Stimulated activated CD8-positive, alpha-beta memory T cell treated with anti-CD3 and anti-CD28 coated beads, Interleukin-4, amount 100 ng/mL, for 1 hour (primary cell): ENCODE measurements at places on chromosomes 6 and 20.

GRCh38 chr20:48772183-48772976, 55.4 kb downstream of the PREX1 start:
- DNase-seq, result no peak

DNA sequence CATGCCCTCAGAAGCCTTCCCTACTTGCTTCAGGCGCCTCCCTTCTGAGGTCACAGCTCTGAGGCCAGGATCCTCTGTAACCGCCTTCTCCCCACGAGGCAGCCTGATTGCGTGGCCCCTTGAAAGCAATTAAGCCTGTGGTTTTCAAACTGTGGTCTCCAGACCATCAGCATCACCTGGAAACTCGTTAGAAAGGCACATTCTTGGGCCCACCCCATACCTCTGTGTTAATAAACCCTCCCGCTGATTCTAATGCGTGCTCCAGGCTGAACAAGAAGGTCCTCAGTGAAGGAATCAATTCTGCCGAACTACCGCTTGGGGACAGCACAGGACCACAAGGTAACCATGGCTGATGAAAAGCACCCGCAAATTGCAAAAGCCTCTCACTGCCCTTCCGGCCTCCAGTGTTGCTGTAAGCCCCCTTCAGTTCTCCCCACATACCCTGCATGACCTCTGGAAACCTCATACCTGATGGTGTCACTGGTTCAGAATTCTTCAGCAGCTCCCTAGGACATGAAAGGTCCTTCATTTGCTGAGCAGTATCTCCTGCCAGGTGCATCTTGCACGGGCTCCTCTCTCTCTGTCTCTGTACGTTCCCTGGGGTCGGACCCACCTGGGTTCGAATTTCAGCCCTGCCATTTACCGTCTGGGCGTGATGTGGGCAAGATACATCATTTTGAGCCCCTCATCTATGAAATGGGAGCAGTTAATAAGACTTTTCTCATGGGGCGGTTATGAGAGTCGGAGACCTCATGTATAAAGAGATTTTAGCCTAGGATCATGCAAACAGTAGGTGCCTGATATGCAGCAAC, 93.3 kb upstream of the RNF24 start:
- peak; percentile 29 for DNase-seq

DNA sequence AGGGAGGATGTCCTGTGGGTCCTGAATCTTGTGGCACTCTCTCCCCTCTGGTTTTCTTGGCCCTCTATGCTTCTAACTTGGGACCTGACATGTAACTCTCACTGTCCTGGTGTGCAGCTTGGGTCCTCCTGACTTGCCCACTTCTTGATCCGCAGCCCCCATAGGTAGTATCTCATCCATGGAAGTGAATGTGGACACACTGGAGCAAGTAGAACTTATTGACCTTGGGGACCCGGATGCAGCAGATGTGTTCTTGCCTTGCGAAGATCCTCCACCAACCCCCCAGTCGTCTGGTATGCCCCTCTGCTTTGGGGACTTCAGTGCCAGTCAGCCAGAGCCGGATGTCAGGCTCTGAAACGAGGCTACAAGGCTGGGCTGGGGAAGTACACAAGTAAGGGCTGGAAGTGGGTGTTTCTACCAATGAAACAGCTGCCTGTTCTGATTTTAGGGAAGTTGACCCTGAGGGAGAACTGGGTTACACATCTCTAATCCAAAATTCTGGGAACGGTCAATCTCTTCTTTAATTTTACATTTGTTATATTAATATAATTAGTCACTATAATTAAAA, 641 bp downstream of the DBNDD2 start:
- no peak for DNase-seq

- DNase-seq, result no peak
Observed at GRCh38 chr6:119158057-119158848, 79.8 kb upstream of the FAM184A start.

DNA sequence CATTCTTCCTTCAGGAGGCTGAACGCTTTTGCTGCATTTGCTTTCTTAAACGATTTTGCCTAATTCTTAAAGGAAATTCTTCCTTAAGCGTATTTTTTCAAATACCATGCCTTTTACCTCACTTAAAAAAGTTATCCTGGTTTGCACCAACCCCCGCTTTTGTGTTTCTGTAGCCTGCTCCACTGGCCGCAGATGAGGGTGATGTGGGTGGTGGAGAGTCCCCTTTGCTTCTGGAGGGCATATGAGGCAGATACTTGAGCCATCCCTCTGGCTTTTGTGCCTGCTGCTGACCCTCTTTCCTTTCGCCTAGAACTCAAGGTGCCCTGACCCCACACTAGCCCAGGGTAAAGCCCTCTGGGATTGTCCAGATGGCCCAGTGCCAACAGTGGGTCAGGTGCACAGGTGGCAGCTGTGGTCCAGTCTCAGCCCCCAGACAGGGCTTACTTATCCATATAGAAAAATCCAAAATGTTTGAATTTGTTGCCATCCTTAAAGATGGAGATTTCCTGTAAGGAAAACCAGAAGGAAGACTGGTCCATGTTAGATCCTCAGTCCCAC, 43.9 kb downstream of the SPATA2 start:
- DNase-seq, result no peak

DNA sequence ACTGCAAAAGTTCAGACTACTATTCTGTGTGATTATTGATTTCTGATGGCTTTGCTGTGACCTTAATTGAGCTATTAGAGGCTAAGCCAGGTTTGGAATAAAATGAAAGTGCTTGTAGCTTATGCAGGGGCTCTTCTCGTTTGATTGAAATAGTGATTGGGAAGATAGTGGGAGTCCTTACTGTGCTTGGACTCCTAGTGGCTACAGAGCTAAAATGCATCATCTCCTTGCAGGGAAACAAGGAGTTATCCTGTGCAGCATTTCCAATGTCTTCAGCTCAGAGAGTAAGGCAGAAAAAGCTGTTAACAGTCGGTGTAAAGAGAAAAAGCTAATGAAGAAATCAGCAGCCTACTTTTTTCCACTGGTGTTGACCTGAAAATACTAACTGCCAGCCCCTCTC, 173.5 kb downstream of the SLC35F1 start:
- no peak for DNase-seq

DNA sequence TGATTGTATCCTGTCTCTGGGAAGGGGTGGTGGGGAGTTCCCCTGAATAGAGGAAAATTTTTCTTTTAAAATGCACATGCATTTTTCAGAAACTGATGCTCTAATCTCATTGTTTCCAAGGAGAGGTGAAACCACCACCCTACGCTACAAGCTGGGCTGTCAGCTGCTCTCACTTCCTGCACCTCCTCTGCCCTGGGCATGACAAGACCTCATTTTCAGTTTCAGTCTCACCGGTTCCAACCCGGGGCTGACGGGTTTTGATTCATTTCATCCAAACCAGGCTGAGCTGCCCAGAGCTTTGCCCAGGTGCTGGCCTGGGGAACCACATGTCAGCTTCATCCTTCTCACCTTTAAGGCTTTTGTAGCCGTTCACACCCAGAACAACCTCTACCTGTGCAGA, 99.7 kb downstream of the EYA2 start:
- no peak for DNase-seq

DNA sequence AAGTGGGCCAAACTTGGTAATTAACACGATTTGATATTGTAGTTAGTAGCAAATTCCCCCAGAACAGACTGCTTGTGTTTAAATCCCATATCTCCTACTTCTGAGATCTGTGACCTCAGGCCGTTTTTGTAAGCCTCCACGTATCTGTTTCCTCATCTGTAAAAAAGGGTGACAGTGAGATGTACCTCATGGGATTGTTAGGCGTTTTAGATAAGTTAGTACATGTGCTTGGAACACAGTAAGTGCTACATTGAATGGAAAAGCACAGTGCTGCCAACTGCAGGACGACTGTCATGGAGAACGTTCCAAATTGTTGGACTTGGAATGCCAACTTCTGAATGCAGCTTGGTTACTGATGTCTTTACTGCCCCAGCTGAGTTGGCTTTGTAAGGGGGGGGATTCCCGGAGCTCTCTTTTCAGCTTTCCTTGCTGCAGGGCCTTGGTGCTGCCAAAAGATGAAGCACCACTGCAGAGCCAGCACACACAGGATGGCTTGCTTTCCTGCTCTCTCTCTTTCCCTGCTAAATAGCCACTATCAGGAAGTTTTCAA, 108.6 kb downstream of the OPN5 start:
- no peak for DNase-seq

DNA sequence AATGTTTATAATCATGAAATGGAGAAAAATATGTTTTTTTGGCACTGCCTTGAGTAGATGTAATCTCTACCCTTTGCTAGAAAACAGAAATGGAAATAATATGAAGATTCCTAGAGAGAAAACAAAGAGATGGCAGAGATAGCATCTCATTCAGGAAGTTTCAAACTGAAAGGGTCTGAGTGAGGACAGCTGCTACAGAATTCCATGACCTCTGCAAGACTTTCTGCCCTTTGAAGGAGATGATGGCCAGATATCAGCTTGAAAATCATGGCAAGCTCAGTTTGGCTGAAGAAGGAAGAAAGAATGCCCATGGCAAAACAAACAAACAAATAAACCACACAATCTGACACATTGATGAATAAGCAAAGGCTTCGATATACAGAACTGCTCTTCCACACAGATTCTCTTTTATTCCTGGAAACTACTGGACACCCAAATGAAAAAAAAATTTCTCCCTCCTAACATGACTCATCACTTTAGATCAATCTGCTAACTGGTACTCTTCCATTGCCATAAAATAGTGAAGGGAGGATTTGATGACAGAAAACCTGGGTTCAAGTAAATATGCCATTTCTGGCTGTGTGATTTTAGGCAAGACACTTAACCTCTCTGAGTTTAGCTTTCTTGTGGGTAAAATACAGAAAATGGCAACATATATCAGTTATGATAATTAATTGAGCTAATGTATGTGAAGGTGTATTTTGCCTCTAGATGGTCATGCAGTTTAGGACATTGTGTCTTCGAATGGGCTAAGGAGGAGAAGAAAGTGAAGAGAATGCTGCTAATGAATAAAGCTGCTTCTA, 105.9 kb upstream of the SPACA1 start:
- DNase-seq, result no peak

GRCh38 chr6:102895683-102896082, 1502.2 kb downstream of the GRIK2 start:
- DNase-seq, result no peak

- DNase-seq, result no peak
Observed at GRCh38 chr6:11542863-11543262, 5.3 kb downstream of the TMEM170B start.

DNA sequence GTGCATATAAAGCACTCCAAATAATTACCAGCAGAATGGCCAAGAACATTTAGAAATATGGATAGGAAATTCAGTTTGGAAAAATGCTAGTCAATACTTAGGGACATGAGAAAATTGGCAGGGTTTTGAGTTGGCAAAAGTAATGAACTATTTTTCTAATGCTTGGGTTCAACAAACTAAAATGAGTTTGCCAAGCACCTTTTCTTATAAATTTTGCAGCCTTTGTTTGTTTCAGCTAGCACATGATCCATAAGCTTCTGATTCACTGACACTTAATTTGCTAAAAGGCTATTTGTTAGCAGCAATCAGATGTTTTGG, 324.8 kb downstream of the QKI start:
- no peak for DNase-seq

GRCh38 chr6:40672087-40672486, 84.9 kb upstream of the LRFN2 start:
- no peak for DNase-seq

DNA sequence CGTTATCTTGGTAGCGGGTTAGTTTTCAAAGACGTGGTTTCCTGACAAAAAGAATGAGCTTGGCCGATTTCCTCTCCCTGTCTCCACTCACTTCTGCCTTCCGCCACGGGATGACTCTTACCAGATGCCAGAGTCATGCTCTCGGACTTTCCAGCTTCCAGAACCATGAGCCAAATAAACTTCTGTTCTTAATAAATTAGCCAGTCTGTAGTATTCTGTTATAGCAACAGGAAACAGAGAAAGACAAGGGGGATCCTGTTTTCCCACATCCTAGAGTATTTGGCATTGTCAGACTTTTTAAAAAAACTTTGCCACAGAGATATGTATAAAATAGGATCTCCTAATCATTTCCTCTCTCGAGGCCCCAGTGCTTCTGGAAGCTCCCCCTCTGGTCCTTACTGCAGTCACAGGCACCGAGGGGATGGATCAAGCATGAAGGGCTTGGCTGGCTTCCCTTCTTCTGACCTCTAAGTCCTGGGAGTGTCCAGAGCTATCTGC, 84.9 kb upstream of the NAA20 start:
- DNase-seq, result no peak

DNA sequence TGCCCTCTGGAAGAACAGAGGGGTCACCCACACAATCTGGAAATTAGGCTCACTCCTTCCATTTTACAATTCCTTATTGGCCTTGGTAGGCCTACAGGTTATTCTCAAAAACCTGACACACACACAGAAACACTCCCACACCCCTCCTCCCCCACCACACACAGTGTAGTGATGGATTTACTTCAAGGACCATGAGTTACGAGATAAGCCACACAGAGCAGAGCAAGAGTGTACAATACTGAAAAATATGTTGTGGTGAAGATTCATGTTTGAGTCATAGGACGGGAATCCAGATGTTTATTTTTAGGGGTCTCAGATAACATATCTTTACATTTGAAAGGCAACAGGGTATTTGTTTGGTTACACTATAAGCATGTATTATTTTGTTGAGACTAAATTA, 291.9 kb downstream of the PLCB1 start:
- DNase-seq, result no peak

GRCh38 chr6:782141-782540, 89.2 kb upstream of the EXOC2 start:
- DNase-seq, result no peak

DNA sequence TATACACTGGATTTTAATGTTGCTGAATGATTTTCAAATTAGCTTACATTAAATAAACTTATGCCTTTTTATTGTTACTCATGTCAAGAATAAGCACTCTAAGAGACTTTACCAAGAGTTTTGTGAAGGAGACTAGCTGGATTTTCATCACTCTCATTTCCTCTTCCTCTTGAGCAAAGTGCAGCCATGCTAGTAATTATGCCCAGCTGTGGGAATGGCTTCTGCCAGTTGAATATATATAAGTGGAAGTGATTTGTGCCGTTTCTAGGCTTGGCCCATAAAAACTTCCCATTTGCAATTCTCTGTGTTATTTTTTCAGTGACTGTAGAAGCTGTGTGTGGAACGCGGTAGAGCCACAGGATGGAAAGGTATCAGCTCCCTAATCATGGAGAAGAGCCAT, 255.8 kb downstream of the HDGFL1 start:
- no peak for DNase-seq

DNA sequence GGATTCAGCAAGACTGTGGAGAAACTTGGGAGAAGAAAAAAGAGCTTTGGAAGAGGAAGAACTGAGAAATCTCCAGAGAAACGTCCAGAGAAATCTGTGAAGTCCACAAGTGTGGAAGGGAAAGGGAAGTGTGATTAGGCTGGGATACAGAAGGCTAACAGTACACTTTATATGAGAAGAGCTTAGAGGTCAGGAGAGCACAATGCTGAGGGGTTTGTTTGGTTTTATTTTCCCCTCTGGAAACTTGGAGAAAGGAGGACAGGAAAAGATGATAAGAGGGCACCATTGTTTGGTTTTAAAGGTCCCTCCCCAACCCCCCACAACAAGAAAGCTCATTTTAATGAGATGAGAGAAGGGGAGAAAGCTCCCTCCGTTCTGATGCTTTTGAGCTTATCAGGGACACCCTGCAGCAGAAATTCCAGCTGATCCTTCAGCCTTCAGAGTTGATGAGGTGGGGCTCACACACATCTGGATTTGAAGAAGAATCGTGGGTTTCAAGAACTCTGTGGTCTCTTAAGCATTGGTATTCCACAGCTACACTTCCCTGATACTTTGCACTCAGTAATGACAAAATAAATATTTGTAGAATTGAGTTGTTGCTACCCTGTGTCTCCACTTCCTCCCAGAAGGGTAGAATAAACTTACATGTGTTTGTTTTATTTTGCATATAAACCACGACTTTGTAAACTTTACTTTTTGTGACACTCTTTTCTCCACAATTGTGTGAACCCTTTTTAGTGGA, 1.9 kb downstream of the NT5E start:
- DNase-seq, result no peak

- DNase-seq, result no peak
Observed at GRCh38 chr6:89985751-89986493, 91.7 kb downstream of the GJA10 start.
